ENCODE measurements at places on chromosomes 11 and 22.
A peak's percentile ranks its signal among the peaks of the same experiment; 100 is the strongest.

- DNase-seq: no peak
Measured at GRCh38 chr11:62592146-62592815, 958 bp upstream of the TUT1 start.

DNA sequence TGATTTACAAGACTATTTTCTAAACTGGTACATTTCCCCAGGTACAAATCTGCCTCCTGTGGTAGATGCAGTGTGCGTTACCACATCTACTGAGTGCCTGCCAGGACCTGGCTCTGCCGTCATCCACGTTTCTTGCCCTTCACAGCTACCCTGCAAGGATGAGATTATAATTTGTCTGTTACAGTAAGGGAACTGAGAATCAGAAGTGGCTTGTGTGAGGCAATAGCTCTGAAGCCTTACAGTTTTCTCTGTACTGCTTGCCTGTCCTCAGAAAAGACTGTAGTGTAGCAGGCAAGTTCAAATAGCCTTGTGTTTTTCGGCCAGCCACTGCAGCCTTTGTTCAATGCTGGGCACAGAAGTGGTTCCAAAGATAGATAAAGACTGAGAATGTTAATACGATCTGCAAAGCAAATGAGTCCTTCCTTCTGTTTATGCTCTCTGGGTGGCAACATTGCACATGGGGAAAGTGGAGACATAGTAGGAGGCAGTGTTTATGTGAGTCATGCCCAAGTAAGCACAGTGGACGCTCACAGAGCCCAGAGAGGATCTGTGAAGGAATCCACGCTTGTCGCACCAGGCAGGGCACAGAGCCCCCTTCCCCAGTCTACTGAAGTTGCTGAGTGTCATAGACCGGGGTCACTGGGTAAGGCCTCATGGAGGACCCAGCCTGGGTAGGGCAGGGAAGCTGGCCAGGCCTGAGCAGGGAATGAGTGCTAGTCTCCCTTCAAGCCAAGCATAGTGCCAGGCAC is 49.1 kb downstream of the MICAL2 start:
- DNase-seq: no peak

GRCh38 chr11:11589437-11589836 is 32.4 kb downstream of the GALNT18 start:
- DNase-seq: no peak

- DNase-seq: peak; percentile 47
Measured at GRCh38 chr11:61477727-61478148, 30.8 kb upstream of the LRRC10B start.

DNA sequence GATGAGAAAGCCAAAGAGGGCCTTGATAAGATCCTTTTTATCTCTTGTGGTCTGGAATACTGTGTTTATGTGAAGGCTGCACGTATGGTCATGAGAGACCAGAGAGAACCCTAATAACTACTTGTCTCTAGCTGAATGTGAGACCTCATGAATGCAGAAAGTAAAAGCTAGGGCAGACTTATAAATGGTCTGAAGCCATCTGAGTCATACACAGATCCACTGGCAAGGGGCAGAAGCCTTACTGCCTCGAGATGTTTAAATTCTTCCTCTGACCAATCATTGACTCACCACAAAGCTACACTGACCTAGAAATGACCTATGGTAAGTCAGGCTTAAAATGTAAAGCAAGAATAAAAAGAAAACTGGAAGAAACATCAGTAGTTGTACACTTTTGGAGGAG is 22.7 kb upstream of the OR4B1 start:
- DNase-seq: no peak

GRCh38 chr11:66183494-66184048 is 84.9 kb upstream of the RAB1B start:
- DNase-seq: no peak

DNA sequence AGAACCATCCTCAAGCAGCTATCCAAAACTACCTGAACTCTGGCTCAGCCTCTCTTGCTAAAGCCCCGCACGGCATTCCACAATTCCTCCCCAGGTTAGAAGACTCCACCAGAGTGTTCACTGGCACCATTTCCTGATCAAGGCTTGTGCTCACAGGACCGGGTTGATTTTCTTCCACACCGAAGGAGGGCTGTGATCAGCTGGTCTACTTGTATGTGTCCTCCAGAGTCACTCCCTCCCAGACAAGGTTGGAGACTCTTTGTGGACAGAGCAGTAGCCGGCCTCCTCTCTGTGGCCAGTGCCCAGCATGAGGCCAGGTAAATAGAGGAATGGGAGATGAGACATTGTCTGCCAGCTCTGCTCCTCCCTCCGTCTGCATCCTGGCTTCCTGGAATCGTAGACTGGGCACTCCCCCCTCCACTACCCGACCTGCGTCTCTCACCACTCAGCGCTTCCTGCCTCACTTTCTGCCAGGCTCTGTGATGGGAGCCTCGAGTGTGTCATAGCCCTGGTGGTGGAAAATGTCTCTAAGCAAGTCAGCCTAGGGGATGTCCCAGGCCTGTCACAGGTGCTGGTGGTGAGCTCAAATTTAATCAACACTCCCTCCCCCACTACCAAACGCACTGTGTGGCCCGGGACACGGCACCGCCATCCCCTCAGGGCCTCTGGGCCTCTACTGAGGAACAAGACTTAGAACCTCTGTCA is 12.5 kb upstream of the TMPRSS6 start:
- peak; percentile 85 for DNase-seq

DNA sequence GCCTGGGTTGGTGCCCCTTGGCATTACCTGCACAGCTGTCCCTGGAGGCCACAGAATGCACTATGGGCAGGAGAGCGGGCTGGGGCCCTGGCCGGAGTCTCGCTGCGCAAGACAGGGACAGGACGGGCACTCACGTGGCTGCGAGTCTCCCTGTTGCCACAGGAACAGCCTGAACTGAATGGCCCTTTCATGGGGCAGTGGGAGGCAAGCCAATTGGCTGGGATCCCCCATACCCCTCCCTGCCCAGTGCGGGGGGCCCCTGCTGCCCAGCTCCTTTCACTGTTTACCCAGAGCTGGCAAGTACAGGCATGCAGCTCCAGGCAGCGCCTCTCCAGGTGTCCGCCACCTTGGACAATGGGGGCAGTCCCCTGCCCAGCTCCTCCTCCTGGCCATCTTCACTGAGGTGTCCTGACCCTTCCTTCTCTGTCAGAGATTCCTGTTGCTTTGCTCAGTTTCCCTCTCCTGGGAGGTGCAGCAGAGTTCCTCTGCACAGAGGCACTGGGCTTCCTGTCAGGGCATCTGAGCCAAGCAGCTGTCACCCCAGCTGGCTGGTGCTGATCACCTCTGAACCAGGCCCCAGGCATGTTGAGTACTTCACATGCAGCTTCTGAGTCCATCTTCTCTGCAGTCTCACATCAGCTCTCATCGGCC is 5.2 kb downstream of the USP2 start:
- no peak for DNase-seq

- no peak for DNase-seq
Measured at GRCh38 chr11:72398058-72398758, 36.1 kb downstream of the CLPB start.

GRCh38 chr11:47607380-47607779 is 13.2 kb upstream of the C1QTNF4 start:
- no peak for DNase-seq

DNA sequence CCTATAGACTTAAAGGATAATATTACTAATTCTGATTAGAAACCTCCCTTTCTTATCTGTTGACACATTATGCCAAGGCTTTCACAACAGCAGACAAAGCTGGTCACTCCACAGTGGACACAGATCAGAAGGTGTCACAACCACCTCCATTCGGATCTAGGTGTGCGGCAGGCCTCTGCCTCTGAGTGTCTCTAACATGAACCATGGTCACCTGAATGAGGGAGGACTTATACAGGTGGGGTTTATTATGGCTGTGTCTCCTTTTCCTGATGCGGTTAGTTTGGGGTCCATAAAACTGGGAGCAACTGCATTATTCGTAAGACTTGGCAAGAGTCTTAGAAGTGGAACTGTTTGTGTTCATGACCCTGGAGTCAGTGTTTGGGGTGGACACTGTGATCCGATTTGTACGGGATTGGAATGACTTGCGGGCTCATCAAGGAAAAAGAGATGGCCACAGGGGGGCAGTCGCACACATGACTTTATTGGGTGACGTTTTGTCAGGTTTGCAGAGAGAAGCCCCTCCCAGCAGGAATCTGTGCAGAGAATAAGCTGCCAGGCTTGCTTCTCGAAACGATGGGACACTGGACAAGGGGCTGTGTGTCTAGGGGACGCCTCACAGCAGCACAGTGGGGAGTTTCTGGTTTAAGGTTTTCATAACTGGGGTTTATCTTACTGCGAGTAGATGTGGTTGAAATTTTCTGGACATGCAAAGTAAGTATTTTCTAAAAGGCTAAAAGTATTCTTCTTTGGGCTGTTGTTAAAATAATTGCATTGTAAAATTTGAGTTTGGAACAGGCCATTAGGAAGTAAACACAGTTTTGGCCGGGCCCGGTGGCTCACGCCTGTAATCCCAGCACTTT is 90.6 kb downstream of the GAB4 start:
- peak; percentile 15 for DNase-seq

- no peak for DNase-seq
Measured at GRCh38 chr11:31782257-31782656, 28.9 kb downstream of the PAX6 start.

DNA sequence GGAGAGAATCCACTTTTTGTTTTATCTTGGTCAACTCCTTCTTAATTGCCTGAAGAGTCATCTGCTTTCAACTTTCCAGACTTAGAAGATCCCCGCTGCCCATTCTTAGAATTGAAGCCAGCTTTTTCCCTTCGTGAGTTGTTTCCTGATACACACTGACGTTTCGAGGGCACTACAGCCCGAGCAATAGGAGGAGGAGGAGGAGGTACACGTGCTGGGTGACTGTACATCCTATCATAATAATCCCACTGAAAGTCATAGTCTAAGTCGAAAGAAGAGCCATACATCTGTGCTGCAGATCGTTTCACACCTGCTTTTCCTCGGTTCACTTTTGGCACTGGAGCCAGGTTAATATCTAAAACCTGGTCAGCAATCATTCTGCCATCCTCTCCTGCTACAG is 606.1 kb downstream of the DLG2 start:
- DNase-seq: no peak

DNA sequence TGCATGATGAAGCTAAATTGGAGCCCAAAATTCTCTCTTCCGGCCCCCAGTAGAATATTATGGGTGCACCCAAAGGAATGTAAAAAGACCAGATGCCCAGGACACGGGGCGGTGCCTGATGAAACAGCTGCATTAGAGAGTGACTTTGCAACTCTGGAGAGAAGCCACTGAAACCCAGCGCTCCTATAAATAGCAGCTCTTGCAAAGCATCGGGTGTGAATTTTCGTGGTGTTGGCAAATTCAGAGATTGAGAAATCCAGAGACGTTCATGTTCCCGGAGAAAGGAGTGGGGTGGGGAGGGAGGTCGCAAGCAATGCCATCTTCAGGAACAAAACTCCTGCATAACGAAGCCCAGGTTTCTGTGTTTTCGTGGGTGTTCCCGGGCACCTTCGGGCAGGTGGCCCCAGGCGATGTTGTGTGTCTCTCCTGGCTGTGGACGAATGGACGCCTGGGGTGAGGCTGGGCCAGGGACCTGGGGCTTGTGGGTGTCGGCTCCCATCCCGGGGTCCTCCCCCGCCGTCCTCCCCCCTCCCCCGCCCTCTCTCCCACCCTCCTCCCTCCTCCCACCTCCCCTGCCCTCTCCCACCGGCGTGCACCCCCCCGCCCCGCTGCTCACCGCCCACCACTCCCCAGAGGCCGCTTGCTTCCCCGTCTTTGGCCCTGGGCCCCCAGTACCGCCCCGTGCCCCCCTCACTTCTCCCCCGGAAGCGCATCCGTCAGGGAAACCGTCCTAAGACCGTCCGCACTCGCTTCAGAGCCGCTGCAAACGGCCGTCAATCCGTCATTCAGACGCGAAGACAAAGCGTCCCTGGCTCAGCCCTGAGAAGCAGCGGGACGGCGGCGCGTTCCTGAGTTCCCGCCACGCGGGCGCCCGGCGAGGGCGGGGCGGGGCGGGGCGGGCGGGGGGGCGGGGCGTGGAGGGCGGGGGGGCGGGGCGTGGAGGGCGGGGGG is 26.7 kb upstream of the TOLLIP start:
- DNase-seq: peak; percentile 55

DNA sequence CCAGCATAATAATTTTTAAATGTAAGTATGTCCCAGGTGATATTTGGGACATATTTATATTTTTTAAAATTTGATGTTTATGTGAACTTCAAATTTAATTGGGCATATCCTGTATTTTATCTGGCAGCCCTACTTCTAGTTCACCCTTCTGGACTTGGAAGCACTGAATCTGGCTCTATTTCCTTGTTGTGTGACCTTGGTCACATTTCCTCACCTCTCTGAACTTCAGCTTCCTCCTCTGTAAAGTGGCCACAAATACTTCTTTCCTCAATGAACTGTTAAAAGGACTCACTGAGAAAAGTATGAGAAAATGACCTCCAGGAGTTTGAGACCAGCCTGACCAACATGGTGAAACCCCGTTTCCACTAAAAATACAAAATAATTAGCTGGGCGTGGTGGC is 8.1 kb upstream of the RNF185 start:
- DNase-seq: no peak

DNA sequence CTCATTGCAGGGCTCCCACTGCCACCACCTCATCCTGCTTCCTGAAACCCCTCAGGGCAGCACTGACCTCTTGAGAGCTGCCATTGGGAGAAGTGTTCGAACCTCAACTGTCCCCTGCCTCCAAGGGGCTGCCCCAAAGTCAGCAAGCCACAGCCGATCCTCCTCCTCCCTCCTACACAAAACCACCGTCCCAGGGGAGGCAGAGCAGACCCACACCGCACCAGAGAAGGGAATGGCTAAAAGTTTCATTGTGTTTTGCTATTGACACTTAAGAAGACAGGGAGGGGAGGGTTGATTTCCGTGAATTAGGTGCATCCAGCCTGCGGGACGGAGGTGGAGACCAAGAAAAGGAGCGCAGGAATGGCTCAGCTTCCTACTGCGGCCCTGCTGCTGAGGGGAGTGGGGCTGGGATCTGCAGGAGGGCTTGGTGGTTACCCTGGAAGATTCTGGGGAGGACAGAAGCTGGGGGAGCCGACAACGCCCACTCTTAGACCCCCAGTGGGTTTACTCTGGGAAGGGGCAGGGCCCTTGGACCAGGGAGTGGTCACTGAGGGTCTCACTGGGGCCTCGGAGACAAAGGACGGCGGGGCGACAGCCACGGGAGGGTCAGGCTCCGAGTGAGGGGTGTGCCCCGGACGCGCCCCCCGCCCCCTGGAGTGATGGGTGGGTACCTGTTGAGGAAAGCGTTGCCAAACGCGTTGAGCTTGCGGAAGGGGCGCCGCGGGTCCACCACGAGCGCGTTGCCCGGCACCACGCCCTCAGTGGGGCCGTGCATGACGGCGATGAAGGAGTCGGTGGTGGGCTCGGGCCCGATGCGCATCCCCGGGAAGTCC is 815 bp downstream of the EHD1 start:
- DNase-seq: no peak

DNA sequence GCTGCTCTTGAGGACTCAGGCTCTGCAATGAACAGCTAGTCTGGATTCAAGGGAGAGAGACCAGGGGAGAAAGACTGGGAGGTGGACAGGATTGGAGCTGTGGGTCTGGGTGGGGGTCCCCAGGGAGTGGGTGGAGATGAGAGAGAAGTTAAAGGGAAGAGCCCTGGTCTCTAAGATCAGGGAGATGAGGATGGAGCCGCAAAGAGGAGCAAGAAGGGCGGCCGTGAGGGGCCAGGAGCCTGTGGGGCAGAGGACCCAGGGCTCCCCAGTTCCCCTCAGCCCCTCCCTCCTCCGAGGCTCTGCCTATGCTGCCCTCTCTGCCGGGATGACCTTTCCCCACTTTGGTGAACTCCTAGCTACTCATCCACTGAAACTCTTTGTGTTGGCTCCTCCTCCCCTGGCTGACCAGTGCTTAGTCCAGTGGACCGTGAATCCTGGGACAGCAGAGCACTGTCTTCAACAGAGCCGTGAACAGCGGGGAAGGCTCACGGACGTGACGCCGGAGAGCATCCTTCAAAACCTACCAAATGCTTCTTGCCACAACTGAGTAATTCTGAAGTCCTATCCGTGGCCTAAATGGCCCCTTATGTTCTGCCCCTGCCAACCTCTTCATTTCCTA is 16.4 kb upstream of the RFPL3 start:
- no peak for DNase-seq

All from T-helper 9 cell (primary cell).